Cortex of kidney (tissue), 1 donor: ENCODE measurements at places on chromosomes 2 and 18.

DNA sequence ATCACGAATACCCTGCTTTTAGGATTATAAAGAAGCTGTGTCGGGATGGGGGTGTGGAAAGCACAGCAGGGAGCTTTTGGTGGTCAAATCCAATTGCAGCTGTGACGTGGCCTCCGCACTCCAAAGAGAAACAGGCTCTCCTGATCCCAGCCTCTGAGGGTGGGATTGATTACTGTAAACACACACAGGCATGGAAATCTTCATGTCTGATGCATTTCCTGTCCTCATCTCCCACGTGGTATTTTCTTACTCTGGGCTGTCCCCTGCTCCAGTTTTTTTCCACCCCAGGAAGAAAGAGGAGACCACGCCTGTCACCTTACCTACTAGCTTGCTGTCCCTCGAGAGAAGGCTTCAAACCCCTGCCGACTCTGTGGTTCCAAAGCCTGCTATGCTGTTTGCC, 22.7 kb downstream of the RNF152 start:
- DNase-seq, result no peak

- no peak for DNase-seq
Measured at GRCh38 chr18:75694292-75694691, 266.8 kb upstream of the SMIM21 start.

DNA sequence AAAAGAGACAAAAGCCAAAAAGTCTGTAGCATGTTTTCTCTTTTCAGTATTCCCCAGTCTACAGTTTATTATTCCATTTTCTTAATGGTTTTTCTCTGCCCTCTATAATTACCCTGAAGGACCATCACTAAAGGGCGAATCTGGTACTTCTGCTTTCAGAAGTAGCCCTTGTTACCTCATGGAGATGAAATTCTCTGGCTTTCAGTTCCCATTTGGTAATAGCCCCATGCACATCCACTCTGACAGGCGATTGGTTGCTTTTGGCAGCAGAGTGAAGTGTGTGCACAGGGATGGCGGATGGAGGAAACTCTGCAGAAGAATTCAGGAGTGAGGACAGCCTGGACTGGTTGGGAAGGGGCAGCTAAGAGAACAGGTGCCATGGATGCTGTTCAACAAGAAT, 66.3 kb upstream of the NABP1 start:
- DNase-seq, result no peak

GRCh38 chr2:212227755-212228154, 310.8 kb downstream of the ERBB4 start:
- DNase-seq, result no peak

DNA sequence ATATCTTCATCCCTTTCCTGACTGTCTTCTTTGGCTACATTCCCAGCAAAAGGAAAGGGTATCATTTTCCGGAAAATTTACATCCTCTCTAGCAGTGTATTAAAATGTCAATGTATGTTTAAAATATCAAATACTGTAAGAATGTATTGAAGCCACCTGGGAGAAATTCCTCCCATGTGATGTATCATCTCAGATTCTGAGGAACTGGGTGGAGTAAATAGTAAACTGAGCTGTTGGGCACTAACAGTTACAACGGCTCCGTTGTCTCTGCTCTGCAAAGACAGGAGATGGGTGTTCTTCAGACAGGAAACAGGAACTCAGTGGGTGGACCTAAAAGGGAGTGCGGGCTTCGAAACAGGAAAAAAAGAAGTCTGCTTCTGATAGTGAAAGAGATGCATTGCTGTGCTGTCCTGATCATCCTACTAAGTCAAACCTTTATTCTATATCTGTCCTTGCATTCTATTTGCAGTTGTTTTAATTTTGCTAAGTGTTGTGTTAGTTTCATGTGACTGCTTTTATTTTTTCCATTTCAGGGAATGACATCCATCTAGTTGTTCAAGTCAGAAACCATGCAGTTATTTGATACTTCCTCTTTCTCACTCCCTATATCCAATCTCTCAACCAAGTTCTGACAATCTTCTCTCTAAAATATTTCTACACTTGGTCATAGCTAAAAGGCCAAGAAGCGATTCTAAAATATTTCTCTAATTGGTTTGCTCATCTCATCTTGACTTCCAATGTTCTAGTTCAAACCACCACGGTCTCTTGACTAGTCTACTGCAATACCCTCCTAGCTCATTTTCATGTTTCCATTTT, 19.4 kb downstream of the DOK1 start:
- DNase-seq, result no peak

- DNase-seq, result no peak
Measured at GRCh38 chr2:2848198-2848597, 517.1 kb upstream of the MYT1L start.

DNA sequence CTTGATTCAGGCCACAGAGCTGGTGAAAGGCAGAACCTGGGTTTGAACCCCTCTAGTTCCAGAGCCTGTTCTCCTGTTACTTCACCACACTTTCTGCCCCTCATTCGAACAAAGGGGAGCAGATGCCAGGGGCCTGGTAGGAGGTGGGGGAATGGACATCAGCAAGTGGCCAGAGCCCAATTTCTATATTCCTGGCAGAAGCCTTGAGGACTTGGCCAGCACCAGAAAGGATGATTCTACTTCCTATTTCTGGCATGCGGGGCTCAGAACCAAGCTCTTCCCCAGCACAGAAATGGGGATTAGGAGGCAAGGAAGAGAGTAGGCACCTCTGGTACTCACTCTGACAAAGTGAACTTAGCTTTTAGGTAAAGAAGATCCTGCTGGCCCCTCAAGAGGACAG, 49.3 kb downstream of the ADD2 start:
- no peak for DNase-seq

- no peak for DNase-seq
Measured at GRCh38 chr2:3692375-3692774, 11.0 kb upstream of the DCDC2C start.

DNA sequence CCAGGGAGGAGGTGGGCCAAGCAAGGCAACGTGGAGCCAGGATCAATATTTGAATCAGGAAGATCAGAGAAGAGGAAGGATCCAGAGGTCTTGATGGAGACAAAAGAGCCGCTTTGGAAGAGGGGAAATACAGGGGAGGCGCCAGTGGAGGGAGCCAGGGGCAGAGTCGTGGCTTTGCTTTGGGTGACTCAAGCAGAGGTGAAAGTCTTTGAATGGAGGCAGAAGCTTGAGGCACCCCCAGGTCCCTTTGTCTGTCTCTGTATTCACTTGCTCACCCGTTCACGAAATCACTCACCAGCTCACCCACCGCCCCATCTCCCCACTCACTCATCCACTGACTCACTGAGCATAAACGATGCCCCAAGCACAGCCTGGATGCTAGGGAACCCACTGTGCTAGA, 134.1 kb downstream of the ACOXL start:
- DNase-seq, result no peak

GRCh38 chr2:205902041-205902899, 183.7 kb downstream of the INO80D start:
- no peak for DNase-seq

GRCh38 chr2:112699984-112700667, 20.7 kb upstream of the NT5DC4 start:
- no peak for DNase-seq

DNA sequence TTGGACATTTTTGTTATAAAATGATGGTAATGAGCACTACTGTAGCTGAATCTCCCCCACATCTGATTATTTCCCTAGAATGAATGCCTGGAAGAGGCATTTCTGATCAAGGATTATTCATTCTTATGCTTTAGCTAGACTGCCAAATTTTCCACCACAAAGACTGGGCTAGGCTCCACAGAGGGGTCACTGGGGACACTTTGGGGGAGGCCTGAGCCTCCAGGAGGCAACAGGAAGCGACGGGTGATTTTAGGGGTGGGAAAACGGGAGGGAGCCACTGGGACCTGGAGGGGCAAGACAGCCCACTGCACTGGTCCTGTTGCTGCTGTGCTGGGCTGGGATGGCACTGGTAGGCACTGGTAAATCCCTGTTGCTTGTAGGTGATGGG, 2.4 kb upstream of the ASB1 start:
- DNase-seq, result no peak

GRCh38 chr2:200172521-200172920, 134.0 kb upstream of the SPATS2L start:
- no peak for DNase-seq

DNA sequence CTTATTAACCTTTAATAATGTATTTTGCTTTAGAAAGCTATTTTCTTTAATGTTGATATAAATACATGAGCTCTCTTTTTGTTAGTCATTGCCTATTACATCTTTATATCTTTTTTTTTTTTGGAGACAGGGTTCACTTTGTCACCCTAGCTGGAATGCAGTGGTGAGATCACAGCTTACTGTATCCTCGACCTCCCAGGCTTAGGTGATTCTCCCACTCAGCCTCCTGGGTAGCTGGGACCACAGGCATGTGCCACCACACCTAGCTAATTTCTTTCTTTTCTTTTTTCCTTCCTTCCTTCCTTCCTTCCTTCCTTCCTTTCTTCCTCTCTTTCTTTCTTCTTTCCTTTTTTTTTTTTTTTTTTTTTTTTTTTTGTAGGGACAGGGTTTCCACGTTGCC, 15.4 kb downstream of the NAB1 start:
- no peak for DNase-seq

- DNase-seq, result no peak
Measured at GRCh38 chr2:128406736-128407554, 88.3 kb upstream of the HS6ST1 start.

- DNase-seq, result no peak
Measured at GRCh38 chr2:201404699-201405280, 46.5 kb downstream of the TRAK2 start.

DNA sequence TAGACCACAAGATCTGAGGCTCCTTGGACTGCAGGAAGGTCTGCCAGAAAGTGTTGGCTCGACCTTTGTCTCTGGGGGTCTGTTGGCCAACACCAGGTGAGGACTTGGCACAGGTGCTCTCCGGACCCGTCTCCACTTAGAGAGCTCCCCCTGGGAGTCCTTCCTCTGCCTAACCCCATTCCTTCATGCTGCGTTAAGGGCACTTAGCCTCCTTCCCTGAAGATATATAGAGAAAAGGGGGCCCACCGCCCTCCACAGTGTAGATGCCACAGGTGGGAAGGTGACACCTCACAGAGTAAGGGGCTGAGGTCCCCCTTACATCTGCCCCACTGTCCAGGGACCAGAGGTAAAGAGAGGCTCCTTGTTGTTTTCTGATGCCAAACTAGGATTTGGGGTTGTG, 8.2 kb downstream of the IGFBP5 start:
- no peak for DNase-seq

GRCh38 chr2:189544318-189545042, 36.1 kb downstream of the SLC40A1 start:
- DNase-seq, result no peak

DNA sequence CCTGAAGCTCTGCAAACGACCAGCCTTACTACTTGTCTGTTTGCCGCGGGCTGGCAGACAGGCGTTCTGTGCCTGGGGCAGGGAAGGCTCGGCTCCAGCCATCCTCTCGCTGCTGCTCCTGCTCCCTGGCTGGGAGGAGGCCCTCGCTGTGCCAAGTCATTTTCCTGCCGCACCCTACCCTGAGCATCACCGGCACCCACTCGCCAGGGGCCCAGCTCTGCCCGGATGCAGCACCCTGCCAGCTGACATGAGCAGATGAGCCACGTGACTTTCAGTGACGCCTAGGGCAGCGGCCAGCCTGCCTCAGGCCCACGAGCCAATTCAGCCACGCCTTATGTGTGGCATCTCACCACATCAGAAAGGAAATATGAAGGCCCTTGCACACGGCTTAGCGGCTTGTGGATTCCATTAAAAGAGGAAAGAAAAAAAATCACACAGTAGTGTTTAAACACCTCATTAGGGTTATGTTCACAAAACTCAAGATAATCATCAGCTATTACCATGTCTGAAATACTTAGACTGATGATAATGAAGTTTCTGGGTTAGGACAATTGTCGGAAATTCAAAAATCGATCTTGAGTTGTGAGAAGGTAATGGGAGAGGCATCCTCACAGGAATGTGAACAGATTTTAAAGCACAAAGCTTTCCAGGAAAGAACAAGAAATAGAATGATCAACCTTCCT, 250.5 kb downstream of the TWIST2 start:
- no peak for DNase-seq

- no peak for DNase-seq
Measured at GRCh38 chr2:143429932-143430679, 300.9 kb downstream of the ARHGAP15 start.

DNA sequence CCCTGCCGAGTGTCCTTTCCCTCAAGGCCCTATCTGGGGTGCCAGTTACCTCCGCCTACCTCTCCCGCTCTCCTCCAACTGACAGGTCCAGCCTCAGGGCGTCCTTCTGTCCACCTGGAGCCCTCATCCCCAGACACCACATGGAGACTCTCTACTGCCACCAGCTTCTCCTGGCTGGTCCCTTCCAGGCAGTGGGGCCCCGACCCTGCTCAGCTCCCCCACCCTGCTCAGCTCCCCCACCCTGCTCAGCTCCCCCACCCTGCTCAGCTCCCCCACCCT, 74.0 kb upstream of the ODC1 start:
- DNase-seq, result no peak

- no peak for DNase-seq
Measured at GRCh38 chr2:16686641-16687040, 21.0 kb upstream of the CYRIA start.

- no peak for DNase-seq
Measured at GRCh38 chr18:61995618-61996017, 102.8 kb upstream of the RNF152 start.

DNA sequence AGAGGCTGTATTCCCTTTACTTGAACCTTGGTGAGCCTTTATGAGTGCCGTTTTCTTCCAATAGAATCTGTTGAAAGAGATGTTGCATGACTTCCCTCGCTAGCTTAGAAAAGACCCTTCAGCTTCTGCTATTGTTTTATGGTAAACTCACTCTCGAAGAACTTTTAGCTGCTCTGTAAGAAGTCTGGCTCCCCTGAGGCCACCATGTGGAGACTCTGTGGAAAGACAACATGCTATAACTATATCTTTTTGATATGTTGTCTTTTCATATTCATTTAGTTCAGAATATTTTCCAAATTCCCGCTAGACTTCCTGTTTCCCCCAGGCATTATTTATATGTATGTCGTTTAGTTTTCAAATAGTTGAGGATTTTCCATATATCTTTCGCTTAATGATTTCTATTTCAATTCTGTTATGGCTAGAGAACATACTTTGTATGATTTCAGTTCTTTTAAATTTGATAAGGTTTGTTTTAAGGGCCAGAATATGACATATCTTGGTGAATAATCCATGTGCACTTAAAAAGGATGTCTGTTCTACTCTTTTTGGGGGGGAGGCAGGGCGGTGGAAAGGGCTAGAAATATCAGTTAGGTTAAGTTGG, 64.1 kb downstream of the PTPN4 start:
- DNase-seq, result no peak

DNA sequence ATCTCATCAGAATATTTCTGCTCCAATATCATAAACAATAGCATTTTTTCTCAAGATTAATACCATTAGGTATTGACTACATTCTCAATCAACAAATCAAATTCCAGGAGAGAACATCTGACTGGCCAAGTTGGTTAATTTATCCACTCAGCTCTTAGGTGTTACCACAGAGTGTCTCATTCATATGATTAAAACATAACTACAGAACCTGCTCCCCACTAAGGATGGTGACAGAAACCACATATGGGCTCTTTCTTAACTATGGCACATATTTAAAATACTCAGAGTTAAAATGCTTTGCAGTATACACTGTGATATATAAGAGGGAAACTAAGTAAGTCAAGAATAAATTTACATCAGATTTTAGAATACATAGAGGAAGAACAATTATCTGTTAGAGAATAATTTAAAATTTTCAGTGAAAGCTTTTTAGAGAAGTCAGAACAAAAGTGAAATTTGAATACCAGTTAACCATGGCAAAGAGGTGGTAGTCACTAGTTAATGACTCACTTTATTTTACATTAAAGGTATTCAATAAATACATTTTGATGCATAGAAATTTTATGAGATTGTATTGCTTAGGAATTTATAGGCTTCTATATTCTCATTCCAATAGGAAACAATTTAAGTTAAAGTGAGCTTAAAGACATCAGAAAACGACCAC, 1120.8 kb upstream of the TMEFF2 start:
- no peak for DNase-seq

- DNase-seq, result no peak
Measured at GRCh38 chr18:9631814-9632496, 17.6 kb upstream of the PPP4R1 start.
